Adipose tissue (tissue), 3 donors: ENCODE measurements at places on chromosomes 3 and 15. TPM values are rescaled to one million over a fixed set of nuclear protein-coding genes. Genes with fewer than 3 reads are reported as not detected.

Gene GOLGA6L7
- polyA plus RNA-seq: not detected

Gene DUOXA2
- polyA plus RNA-seq: 0.56 TPM

Gene POMGNT2
- polyA plus RNA-seq: 7.8 TPM

Gene CRELD1
- 28.4 TPM for polyA plus RNA-seq

Gene SLC51B
- polyA plus RNA-seq: not detected

Gene ADAMTSL3
- polyA plus RNA-seq: 3.7 TPM

Gene PLCB2
- 15.1 TPM for polyA plus RNA-seq

Gene LSMEM2
- polyA plus RNA-seq: 0.15 TPM

Gene A4GNT
- 0.14 TPM for polyA plus RNA-seq

Gene EPHA3
- polyA plus RNA-seq: 2.3 TPM

Gene MME
- polyA plus RNA-seq: 39.8 TPM
